ENCODE measurements at places on chromosomes 3 and 15.

DNA sequence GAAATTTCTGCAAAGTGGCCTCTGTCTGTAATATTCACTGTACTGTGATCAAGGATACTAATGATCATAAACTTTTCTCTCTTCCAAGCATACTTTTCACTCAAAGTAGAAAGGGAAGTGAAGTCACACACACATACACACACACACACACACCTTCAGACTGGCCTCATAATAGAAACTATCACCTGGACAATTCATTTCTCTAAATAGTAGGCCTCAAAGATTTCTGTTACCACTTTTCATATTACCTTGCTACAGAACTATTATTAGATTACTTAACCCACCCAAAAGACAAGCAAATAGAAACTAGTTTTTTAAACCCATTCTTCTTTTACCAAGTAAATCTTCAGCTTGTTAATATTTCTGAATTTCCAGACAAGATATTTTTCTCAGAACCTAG, 12.2 kb downstream of the CPB1 start:
- no peak for DNase-seq

DNA sequence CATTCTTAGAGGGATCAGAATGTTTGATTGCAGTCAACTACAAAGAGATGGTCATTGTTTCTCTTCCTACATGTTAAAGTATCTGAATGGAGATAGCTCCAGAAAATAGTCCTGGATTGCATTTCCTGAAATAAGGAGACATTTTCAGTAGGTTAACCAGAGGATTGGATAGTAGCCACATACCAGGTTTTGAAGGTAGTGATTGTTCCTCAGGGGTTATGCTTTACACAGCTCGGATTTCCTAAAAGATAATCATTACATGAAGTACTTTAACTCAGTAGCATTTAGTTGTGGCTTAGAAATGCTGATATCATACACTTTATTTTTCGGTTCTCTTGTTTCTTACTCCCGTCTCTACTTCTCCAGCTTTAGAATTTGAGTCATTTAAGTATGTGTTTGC, 10.3 kb downstream of the DNAJB11 start:
- no peak for DNase-seq

DNA sequence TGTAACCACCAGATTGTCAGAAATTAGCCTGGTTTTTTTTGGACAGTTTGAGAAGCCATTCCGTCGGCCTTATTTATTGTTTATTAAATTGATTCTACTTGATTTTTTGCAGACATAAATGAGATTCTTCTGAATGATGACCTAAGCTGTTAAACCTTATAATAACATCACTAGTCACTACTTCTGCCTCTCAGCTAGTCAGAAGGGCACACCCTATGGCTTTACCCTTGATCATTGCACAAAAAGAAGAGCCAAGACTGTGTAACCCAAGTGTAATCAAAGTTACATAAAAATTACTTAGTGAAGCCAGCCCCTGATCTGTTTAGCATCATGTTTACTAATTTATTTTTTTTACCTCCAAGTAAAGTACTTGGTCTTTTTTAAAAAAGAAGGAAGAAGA, 64.3 kb downstream of the CHL1 start:
- DNase-seq, result no peak

GRCh38 chr3:49352890-49353421, 5.2 kb downstream of the GPX1 start:
- DNase-seq, result no peak

GRCh38 chr15:32718227-32718820, 520 bp downstream of the GREM1 start:
- DNase-seq, result no peak

DNA sequence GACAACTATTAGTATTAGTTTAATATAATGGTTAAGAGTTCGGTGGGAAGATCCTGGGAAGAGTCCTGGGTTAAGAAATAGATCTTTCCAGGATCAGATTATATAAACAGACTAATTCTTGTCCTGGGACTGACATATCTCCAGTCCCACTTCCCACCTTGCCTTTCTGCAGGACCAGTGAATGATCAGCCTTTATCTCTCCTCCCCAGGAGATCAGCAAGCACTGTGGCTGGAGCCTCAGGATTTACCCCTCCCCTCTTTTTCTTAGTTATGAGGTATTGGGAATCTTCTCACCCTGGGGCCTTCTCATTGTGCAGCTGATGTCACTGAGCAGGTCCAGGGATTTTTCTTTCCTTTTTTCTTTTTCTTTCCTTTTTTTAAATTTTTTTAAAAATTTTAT, 135.7 kb upstream of the UMPS start:
- no peak for DNase-seq

DNA sequence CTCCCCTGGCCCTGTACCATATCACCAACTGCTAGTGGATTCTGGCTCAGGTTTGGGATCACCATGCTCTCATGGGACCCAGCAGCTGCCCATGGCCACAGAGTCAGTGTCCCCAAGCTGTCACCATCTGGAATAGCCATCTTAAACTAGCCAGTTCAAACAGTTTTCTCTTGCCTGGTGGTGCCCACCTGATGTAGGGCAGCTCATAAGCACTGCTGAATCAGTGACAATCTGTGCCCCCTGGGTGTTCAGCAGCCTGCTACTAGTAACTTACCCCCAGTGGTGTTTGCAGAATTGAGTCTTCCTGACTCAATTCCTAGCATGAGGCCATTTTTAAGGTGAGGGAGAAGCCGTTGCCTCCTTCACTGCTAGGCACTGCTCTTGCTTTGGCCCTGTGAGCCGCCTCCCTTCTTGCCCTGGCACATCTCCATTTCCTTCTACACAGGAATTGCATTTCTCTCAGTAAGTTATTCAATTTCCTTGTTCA, 7.9 kb downstream of the RPSA start:
- no peak for DNase-seq

DNA sequence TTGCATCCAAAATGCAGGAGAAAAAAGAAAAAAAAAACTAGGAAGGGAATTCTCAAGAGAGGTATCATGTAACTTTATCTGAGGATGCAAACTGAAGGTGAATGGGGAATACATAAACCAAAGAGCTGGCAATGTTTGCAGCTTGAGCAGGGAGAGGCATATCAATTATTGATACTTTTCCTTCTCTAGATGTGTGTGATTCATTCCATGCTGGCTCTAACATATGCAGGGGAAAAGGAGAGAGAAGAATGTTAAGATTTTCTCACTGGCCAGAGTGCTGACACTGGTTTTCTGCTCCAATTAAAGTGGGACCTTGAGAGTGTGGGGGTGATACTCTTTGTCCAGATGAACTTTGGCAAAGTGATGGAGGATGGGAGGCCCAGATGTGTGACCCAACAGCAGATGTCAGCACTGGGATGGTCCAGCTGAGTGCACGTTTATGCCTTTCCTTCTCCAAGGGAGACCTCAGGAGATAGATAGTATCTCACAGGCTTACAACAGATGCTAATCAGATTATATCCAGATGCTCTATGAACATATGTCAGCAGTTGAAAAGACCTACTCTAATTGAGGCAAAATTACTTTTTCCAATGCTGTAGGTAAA, 50.0 kb upstream of the PSMD6 start:
- DNase-seq, result no peak

- DNase-seq, result no peak
Measured at GRCh38 chr3:81816473-81817250, 55.2 kb upstream of the GBE1 start.

DNA sequence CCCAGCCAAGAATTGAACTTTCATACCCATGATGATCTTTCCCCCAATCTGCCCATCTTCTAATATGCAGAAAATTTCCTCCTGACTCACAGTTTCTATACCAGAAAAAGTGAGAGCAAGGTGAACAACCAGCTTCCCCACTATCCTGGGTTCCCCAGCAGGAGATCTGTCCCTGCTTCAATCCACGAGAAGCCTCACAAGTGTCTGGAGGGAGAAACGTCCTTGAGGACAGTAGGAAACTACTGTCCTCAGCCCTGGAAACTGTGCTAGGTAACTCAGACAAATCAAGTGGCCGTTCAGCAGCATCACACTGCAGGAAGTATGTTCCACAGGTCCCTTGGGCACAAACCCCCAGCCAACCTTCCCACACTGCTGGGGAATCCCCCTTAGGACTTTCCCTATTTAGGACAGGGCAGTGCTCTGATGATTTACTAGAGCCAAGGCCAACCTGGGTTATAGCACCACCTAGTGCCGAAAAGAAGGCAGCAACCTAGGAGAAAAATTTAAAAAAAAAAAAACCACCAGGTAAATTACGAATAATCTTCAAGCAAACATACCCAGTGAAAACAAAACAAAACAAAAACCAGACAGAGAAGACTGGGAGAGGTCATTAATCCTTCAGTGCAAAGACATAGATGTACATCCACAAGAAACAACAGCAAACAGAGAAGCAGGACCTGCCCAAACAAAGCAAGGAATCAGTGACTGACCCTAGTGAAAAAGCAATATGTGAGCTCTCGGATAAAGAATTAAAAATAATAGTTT, 36.0 kb downstream of the MORC1 start:
- no peak for DNase-seq

GRCh38 chr3:178810181-178810580, 261.4 kb downstream of the ZMAT3 start:
- DNase-seq, result no peak

DNA sequence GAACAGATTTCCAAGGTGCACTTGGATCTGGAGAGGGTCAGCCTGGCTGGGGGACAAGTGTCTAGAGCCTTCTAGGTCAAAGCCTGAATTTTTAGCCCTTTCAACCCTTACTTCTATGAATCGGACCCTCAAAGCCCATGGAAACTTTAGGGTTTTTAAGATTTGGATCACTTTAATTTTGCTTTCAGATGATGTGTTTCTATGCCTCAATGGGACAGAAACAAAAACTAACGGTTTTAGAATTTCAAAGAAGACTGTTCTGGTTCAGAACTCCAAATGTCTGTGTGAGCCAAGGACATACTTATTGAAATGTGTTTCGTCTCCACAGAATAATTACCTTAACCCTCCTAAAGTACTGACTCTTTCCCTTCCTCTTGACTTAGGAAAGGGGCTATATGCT, 266.7 kb downstream of the LRTM1 start:
- no peak for DNase-seq

- no peak for DNase-seq
Measured at GRCh38 chr3:34011171-34012101, 213.0 kb downstream of the PDCD6IP start.

GRCh38 chr3:18111796-18112232, 313.3 kb downstream of the SATB1 start:
- DNase-seq, result no peak
